Stimulated activated CD8-positive, alpha-beta memory T cell treated with anti-CD3 and anti-CD28 coated beads, Interleukin-2, amount 100 ng/mL, for 1 hour (primary cell): ENCODE measurements at places on chromosomes 7 and 10.

- no peak for DNase-seq
These were observed 107.2 kb upstream of the INHBA start for GRCh38 chr7:41809940-41810576.

GRCh38 chr10:109403551-109403950, 519.8 kb downstream of the XPNPEP1 start:
- DNase-seq, result no peak

DNA sequence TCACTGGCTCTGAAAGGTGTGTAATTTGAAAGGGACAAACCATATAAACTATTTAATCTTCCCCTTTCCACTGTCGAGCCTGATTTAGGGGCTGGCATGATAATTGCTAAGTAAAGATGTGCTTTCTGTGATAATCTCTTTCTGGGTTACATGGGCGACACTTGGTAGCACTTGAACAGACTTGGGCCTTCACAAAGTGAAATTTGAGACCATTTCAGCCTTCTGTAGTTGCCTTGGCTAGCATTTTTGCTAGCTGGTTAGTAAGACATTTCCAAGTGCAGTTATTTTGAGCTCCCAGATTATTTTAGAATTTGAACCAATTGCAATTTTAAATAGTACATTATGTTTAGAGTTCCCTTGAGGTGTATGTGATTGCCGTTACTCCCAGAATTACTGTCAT, 432.7 kb upstream of the GALNT17 start:
- no peak for DNase-seq

DNA sequence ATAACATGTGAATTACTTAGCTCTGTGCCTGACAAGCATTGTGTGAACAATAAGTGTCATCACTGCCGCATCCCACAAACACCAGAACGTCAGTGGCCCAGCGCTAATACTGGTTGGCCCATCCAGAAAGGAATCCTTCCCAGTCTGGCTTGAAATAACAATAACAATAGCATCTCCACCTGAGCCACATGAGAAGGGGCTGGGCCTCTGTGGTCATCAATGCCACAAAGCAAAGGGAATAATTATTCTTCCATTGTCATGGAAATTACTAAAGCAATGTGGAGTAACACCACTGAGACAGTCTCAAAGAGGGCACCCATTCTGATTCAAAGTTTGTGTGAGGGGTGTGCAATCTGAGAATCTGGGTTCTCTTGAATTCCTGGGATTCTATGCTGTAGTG, 105.7 kb upstream of the INHBA start:
- no peak for DNase-seq

GRCh38 chr7:220151-220841, 27.9 kb downstream of the FAM20C start:
- DNase-seq, result no peak
